Foreskin fibroblast (primary cell): ENCODE measurements at places on chromosomes 1 and 21.

GRCh38 chr1:178389441-178389840, 107.3 kb downstream of the CLEC20A start:
- peak; percentile 19 for DNase-seq

- DNase-seq, result peak; percentile 73
These were observed at the start of gene COL18A1 for GRCh38 chr21:45404730-45405270. Gene COL18A1, plus strand, starts transcription at chr21:45405165. Its CDS starts 66 bp downstream, at chr21:45405231.

DNA sequence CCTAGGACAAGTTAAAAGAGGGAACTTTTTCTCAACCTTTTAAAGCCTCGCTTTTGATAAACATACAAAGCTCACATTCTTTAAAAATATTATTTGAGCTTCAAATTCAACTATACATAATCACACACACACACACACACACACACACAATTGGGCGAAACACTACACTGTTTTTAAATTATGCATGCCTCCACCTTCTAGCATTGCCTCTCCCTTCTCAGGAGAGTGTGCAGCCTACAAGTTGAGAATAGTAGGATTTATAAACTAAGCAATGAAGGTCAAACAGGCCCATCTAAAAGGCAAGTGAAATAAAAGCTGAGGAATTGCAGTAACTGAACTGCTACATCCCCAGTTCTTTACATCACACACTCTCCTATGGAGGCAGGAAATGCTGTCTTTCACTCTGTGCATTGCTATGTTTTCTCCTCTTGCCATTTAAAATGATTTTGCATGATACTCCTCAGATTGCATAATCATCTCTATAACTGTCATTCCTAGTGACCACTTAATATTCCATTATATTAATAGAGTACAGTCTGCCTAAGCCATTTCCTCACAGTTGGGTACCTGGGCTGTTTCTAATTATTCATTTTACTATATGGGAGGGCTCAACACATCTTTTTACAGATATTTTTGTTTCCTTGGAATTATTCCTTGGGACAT, 92.5 kb upstream of the KCNE2 start:
- DNase-seq, result no peak

- DNase-seq, result no peak
These were observed 215.4 kb downstream of the TOMM20 start for GRCh38 chr1:234913278-234913649.

- DNase-seq, result peak; percentile 68
These were observed 115.6 kb upstream of the SLC45A1 start for GRCh38 chr1:8202182-8202905.

- DNase-seq, result peak; percentile 82
These were observed 480.4 kb downstream of the PLPP3 start for GRCh38 chr1:56098946-56099345.

GRCh38 chr1:211135342-211135950, 1.5 kb upstream of the KCNH1 start:
- peak; percentile 33 for DNase-seq

- DNase-seq, result no peak
These were observed 222.9 kb upstream of the SGIP1 start for GRCh38 chr1:66311092-66311491.

- DNase-seq, result no peak
These were observed 56.0 kb upstream of the CITED4 start for GRCh38 chr1:40917995-40918711.

DNA sequence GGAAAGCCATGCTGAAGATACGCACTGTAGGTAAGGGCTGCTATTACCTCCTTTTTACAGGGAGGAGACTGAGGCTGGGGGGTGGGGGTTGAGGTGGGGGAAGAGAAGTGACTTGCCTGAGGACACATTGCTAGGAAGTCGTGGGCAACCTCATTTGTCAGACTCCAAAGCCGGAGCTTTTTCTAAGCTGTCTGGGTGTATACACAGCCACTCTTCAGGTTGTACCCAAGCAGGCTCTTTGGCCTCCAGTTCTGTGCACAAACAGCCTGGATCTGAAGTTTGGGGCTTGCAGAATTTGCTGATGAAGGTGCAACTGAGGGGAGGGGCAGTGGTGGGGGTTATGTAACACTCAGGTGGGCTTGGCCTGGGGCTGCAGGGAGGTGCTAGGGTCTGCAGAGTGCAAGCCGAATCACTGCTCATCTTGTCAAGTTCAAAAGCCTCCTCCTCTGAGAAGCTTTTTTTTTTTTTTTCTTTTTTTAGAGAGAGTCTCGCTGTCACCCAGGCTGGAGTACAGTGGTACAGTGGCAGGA, 16.9 kb downstream of the TINAGL1 start:
- no peak for DNase-seq

- no peak for DNase-seq
These were observed 1.4 kb downstream of the SH3BP5L start for GRCh38 chr1:248824301-248824700.

GRCh38 chr1:110336300-110337039, 2.7 kb upstream of the RBM15 start:
- DNase-seq, result peak; percentile 29

- peak; percentile 4 for DNase-seq
These were observed 109.2 kb downstream of the DDX20 start for GRCh38 chr1:111864862-111865261.

- peak; percentile 82 for DNase-seq
These were observed at the start of gene VASH2 for GRCh38 chr1:212950243-212951125. Gene VASH2, plus strand, starts transcription at chr1:212950541. Its CDS starts 1,002 bp downstream, at chr1:212951543.

GRCh38 chr1:212545941-212546635, 62.5 kb upstream of the ATF3 start:
- peak; percentile 68 for DNase-seq

DNA sequence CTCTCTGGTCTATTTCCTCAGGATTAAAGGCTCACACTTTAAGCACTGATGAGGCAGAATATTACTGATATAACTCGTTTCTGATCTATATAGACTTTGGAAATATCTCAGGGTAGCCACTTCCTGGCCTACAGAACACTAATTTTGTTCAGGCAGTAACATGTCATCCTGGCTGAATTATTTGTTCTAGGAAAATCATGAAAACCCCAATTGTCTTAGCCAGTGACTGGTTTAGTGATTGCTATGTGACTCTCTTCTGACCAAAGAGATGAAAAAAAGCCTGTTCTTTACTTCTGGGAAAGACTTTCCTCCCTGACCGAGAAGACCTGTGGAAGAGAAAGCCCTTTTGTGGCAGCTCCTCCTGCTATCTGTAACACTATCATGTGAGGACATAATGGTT, 453.7 kb downstream of the SETD4 start:
- DNase-seq, result no peak

GRCh38 chr1:212486619-212486975, 53.9 kb downstream of the NENF start:
- DNase-seq, result no peak

- no peak for DNase-seq
These were observed 6.5 kb downstream of the TTLL10 start for GRCh38 chr1:1179983-1180861.

DNA sequence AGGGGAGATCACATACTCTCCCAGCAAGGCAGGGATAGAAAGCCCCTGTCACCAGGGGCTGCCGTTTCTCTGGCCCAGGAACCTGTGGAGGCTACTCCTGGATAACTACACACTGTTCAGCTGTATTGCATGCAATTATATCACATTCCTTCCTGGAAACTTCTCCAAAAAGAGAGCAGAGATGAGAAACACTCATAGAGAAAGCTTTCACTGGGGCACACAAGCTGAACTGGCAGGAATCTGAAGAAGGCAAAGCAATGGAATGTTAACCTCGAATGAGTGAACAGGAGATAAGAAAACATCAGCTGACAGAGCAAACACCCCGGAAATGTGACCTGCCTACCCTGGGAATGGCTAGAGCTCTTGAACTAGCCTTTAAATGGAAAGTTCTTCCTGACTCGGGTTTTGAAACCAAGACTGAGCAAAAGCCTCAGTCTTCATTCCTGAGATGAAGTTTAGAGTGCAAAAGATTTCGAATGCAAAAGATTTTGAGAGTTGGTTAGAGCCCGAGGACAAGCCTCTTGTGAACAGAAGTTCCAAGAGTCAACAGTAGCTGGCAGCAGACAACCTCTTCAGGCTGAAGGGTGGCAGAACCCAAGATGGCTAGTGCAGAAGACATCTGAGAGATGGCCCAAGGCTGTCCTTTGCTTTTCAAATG, 32.3 kb downstream of the CCN1 start:
- peak; percentile 90 for DNase-seq

DNA sequence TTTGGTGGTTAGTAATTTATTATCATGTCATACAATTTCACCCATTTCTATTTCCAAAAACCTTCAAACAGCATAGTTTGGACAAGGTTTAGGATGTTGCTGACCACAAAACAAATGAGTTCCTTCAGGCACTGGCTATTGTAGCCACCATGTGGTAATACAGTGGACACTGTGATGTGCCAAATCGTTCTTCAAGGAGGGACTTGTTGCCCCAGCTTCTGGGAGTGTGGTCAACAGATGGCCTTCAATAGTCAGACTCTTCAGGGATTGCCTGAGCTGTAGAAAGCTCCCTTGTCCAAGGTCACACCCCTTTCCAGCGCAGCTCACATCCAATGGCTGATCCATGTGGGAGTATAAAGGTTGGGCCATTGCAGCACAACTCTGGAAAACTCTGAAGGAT, 2.6 kb downstream of the PDE4B start:
- DNase-seq, result no peak

DNA sequence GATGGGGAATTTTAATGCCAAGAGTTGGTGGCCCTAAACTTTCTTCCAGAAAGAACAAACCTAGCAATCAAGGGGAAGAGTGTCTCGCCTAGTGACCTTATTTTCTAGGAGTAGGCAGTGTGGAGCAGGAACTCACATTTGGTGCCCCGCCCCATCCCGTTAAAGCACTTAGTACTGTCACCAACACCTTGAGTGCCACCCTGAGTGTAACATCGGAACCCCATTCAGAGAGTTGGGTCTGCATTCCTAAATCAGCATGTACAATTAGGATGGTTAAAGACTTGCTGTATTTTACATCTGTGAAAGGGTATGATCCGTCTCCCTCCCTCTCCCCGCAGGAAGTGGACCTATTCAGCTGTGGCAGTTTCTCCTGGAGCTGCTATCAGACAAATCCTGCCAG, 15.5 kb downstream of the ETS2 start:
- DNase-seq, result no peak

GRCh38 chr1:60390593-60391282, 317.2 kb upstream of the C1orf87 start:
- no peak for DNase-seq

DNA sequence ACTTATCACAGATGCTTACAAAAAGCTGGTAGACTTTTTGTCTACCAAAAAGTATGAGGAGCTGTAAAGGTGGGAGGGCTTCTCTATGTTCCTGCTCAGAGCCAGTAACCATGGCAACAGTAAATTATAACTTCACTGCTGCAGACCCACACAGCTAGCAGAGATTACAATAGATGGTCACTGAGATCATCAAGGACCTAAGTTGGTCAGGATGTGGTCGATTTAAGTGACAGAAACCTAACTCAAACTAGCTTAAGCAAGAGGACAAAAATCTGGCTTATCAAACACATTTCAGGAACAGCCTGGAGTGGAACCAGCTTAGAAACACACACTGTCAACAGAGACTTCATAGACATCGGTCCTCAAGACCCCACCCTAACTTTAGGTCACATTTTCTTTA, 113.4 kb upstream of the ATP1A1 start:
- DNase-seq, result no peak

DNA sequence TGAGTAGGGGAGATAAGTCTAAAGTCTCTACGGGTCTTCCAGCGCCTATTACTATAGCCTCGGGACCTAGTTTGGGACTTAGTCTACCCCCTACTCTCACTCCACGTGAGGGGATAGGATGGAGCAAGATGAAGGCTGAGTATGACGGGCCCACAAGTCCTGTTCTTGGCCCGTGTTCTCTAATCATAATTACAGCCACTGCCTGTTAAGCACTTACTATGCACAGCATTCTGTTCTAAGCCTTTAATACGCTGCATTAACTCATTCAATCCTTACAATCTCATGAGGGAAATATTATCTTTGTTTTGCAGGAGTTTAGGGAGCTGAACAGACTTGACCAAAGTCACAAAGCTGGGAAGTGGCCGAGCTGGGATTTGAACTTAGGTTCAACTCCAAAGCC, 23.9 kb upstream of the EPB41 start:
- DNase-seq, result no peak

DNA sequence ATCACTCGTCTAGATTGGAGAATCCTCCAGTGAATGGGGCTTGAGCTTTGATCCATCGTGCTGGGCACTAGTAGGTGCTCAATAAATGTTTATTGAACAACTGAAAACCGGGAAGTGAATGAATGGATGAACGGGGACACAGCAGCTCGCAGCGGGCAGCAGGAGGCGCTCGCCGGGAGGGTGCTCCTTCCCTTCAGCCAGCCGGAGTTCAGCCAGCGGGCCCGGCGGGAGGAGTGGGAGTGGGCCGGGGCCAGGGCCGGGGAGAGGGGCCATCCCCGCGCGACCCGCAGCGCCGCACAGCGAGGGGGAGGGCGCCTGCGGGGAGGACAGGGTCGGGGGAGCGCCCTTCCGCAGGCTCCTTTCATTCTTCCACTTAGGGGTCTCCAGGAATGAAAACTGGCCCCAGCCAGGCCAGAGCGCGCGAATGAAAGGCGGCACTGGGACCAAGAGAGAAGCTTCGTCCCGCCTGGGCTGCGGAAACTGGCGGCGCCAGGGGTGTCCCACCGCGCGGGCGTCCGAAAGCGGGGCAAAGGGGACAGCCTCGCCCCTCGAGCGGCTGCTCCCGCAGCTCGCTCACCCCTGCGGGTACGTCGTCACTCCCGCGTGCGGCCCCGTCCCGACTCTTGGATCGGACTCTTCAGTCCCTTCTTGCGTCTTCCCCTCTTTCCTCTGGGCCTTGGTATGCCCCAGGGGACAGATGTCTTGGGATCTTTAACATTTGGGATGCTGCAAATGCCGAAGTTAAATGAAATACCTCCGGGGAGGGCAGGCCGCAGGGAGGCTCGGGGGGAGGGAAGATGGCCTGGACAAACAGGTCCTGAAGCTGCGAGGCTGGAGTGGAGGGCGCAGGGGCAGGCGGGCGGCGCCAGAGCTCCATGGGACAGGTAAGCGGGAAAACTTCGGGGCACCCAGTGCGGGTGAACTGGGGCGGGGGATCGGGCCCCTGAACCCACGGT, 3.6 kb upstream of the INAVA start:
- peak; percentile 68 for DNase-seq

DNA sequence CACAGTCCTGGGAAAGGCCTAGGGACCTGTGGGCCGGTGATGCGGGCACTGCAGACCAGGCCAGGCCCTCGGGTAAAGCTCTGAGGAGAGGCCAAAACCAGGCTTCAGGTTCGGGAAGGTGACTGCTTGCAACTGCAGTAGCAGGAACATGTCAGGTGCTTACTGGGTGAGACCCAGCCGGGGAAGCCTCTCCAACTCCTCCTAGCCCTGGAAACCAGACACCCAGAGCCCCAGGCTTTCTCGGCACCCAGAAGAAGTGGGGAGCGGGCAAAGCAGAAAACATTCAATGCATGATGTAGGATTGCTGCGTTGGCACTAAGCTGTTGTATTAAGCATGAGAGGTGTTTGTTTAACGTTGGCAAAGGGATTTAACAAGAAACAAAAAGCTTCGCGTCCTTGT, 20.2 kb upstream of the GNPAT start:
- DNase-seq, result no peak

- no peak for DNase-seq
These were observed 103.7 kb upstream of the SOD1 start for GRCh38 chr21:31555741-31556191.
